ENCODE measurements at places on chromosomes 13 and 19. TPM values are rescaled to one million over a fixed set of nuclear protein-coding genes. Genes with fewer than 3 reads are reported as not detected.
A peak's percentile ranks its signal among the peaks of the same experiment; 100 is the strongest.

DNA sequence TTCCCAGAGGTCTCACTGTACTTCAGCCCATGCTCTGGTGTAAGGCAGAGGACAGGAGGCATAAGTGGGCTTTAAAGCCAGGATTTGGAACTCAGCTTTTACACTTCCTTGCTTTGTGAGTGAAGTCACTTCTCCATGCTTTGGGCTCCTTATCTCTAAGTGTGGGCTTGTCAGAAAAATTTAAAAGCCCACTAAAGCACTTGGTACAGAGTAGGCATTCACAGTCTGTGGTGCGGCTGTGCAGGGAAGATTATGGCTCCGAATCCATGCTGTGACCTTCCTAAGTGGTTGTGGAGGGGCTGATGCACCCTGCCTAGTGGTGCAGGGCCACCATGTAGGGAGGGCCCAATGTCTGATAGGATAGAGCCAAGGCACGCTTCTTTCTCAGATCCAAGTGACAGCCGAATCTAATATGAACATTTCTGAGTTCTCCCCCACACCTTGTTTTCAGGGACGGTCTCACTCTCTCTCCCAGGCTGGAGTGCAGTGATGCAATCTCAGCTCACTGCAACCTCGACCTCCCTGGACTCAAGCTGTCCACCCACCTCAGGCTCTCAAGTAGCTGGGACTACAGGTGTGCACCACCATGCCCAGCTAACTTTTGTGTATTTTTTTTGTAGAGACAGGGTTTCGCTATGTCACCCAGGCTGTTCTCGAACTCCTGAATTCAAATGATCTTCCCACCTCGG is 6.9 kb downstream of the TIMM29 start:
- H3K4me3 ChIP-seq = no peak overlapping the region
- peaks cover 26% of the 10 kb centered on the region for H3K4me1 ChIP-seq
- no peaks in the 10 kb centered on the region for H3K27me3 ChIP-seq
- H3K36me3 ChIP-seq = no peaks in the 10 kb centered on the region

DNA sequence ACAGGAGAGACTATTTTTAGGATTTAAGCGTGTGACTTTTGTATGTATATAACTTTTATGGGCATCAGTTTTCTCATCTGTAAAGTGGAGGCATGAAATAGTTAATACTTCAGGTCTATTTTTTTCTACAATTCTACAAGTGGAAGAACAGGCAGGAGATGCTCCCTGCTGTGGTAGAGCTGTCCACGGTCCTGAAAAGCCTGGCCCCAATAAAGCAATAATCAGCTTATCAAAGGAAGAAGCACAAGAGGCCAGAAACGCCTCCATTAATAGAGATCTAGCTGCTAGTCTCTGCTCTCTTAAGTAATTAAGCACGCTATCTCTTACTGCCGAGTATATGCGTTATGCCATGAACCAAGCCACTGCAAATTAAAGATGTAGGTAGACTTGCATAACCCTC is 28.0 kb upstream of the WASF3 start:
- H3K36me3 ChIP-seq = no peaks in the 10 kb centered on the region
- no peak for DNase-seq
- H3K4me1 ChIP-seq = no peaks in the 10 kb centered on the region
- no peak overlapping the region for H3K4me3 ChIP-seq

- no peak for DNase-seq
- H3K36me3 ChIP-seq = no peaks in the 10 kb centered on the region
- H3K27me3 ChIP-seq = no peaks in the 10 kb centered on the region
- H3K4me1 ChIP-seq = no peaks in the 10 kb centered on the region
- no peak overlapping the region for H3K4me3 ChIP-seq
- no peak overlapping the region for H3K27ac ChIP-seq
Observed at GRCh38 chr13:71213252-71213821, 653.7 kb downstream of the DACH1 start.

SERTM1 gene
- total RNA-seq = not detected

TSHZ3 gene
- 24.6 TPM for total RNA-seq

DNA sequence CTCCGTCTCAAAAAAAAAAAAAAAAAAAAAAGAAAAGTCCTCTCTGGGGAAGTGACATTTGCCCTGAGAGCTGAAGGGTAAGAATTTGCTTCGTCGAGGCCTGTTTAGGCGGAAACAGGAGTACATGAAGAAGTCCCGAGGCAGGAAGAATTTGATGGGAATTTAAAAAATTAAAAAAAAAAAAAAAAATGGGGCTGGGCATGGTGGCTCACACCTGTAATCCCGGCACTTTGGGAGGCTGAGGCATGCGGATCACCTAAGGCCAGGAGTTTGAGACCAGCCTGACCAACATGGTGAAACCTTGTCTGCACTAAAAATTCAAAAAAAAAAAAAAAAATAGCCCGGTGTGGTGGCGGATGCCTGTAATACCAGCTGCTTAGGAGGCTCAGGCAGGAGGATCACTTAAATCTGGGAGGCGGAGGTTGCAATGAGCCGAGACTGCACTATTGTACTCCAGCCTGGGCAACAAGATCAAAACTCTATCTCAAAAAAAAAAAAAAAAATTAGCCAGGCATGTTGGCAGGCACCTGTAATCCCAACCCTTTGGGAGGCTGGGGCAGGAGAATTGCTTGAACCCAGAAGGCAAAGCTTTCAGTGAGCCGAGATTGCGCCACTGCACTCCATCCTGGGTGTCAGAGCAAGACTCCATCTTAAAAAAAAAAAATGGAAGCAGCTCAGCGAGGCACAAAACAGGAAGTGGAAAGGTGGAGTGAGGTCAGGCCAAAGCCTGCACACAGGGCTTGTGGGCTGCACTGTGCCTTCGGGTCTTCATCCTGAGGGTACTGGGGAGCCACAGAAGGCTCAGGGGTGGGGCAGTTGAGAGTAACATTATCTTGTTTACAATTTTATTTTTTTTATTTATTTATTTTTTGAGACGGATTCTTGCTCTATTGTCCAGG is 4.9 kb downstream of the BAX start:
- no peaks in the 10 kb centered on the region for H3K27me3 ChIP-seq
- peaks cover 34% of the 10 kb centered on the region for H3K4me1 ChIP-seq
- no peak overlapping the region for H3K4me3 ChIP-seq
- DNase-seq = no peak
- no peaks in the 10 kb centered on the region for H3K36me3 ChIP-seq
- H3K27ac ChIP-seq = peak overlapping the region; percentile 97

GRCh38 chr19:34366738-34367623 is 2.0 kb downstream of the GPI start:
- peaks cover 11% of the 10 kb centered on the region for H3K4me1 ChIP-seq
- H3K27me3 ChIP-seq = no peaks in the 10 kb centered on the region
- peak overlapping the region; percentile 91 for H3K27ac ChIP-seq
- peaks cover 53% of the 10 kb centered on the region for H3K36me3 ChIP-seq

DNA sequence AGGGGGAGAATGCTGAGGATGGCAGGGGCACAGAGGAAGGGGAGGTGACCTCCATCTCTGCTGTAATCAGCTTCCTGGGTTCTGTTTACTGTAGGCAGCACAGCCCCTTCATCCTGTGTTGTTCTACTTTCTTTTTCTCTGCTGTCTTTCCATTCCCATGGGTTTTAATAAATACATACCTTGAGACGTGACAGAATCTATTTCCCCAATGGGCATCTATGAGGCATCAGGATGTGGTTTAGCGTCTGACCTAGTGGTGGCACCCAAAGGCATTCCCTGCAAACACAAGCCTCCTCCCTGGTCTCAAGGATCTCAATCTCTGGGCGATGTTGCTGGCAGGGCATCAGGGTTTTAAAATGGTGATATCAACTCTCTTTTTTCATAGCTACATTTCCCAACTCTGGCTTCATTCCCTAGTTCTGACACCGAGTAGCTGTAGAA is 60.8 kb downstream of the ALOX5AP start:
- H3K27me3 ChIP-seq = no peaks in the 10 kb centered on the region
- H3K4me1 ChIP-seq = peaks cover 8% of the 10 kb centered on the region
- no peak overlapping the region for H3K27ac ChIP-seq
- no peaks in the 10 kb centered on the region for H3K36me3 ChIP-seq

- no peak overlapping the region for H3K4me3 ChIP-seq
- H3K36me3 ChIP-seq = peaks cover 16% of the 10 kb centered on the region
- no peaks in the 10 kb centered on the region for H3K27me3 ChIP-seq
- DNase-seq = no peak
- no peak overlapping the region for H3K27ac ChIP-seq
Observed at GRCh38 chr13:20489185-20489820, 36.4 kb downstream of the CRYL1 start.

DNA sequence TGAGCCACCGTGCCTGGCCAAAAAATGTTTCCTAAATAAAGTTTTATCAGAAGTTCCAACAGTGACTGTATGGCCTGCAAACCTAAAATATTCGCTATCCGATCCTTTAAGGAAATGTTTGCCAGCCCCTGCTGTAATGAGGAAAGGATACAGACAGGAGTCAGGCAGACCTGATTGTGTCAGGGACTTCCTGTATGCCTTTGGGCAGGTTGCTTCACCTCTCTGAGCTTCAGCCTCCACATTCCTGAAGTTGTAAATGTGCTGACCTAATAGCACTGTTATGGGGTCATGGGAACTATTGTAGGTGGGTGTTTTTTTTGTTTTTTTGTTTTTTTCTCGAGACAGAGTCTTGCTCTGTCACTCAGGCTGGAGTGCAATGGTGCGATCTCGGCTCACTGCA is 6.2 kb downstream of the ABHD8 start:
- no peaks in the 10 kb centered on the region for H3K36me3 ChIP-seq
- DNase-seq = no peak
- no peak overlapping the region for H3K27ac ChIP-seq
- H3K4me3 ChIP-seq = no peak overlapping the region

NLRP11 gene
- not detected for total RNA-seq

DNA sequence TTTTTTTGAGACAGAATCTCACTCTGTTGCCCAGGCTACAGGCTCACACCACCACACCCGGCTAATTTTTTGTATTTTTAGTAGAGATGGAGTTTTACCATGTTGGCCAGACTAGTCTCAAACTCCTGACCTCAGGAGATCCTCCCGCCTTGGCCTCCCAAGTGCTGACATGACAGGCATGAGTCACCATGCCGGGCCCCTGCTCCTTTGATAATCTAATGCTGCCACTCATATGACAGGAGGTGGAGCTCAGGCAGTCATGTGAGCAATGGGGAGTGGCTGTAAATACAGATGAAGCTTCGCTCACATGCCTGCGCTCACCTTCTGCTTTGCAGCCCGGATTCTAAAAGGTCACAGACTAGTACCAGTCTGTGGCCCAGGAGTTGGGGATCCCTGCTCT is 25.1 kb downstream of the ARHGEF18 start:
- no peak overlapping the region for H3K4me3 ChIP-seq
- H3K27ac ChIP-seq = no peak overlapping the region
- no peaks in the 10 kb centered on the region for H3K27me3 ChIP-seq
- H3K36me3 ChIP-seq = peaks cover 60% of the 10 kb centered on the region
- H3K4me1 ChIP-seq = peaks cover 11% of the 10 kb centered on the region

CAMSAP3 gene
- 1.5 TPM for total RNA-seq

LRRC25 gene
- 82.2 TPM for total RNA-seq

- DNase-seq = no peak
- H3K27me3 ChIP-seq = no peaks in the 10 kb centered on the region
- H3K27ac ChIP-seq = peak overlapping the region; percentile 92
- peaks cover 57% of the 10 kb centered on the region for H3K4me1 ChIP-seq
- peaks cover 46% of the 10 kb centered on the region for H3K36me3 ChIP-seq
Observed at GRCh38 chr19:46714444-46715106, 2.3 kb downstream of the PRKD2 start.

DNA sequence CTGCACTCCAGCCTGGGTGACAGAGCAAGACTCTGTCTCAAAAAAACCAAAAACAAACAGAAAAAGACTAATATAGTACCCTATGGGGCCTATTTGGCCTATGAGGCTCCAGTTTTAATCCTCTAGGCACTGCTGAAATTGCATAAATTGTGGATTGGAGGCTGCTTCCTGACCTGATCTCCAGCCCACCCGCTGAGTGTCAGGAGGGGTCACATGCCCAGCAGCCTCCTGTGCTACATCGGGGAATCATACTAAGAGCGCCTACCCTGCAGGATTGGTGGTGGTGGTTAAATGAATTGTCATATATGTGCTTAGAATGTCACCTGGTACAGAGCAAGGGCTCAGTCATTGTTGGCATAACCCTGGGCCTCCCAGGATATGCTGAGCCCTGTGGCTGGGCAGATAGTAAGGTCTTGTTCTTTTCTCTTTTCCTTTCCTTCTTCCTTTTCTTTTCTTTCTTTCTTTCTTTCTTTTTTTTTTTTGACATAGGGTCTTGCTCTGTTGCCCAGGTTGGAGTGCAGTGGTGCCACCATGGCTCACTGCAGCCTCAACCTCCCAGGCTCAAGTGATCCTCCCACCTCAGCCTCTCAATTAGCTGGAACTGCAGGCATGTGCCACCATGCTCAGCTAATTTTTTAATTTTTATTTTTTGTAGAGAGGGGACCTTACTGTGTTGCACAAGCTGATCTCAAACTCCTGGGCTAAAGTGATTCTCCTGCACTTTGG is 31.3 kb downstream of the LTBP4 start:
- H3K4me3 ChIP-seq = no peak overlapping the region
- no peak overlapping the region for H3K27ac ChIP-seq
- no peaks in the 10 kb centered on the region for H3K36me3 ChIP-seq
- H3K4me1 ChIP-seq = peaks cover 12% of the 10 kb centered on the region
- DNase-seq = no peak
- no peaks in the 10 kb centered on the region for H3K27me3 ChIP-seq

PDX1 gene
- total RNA-seq = not detected

DNA sequence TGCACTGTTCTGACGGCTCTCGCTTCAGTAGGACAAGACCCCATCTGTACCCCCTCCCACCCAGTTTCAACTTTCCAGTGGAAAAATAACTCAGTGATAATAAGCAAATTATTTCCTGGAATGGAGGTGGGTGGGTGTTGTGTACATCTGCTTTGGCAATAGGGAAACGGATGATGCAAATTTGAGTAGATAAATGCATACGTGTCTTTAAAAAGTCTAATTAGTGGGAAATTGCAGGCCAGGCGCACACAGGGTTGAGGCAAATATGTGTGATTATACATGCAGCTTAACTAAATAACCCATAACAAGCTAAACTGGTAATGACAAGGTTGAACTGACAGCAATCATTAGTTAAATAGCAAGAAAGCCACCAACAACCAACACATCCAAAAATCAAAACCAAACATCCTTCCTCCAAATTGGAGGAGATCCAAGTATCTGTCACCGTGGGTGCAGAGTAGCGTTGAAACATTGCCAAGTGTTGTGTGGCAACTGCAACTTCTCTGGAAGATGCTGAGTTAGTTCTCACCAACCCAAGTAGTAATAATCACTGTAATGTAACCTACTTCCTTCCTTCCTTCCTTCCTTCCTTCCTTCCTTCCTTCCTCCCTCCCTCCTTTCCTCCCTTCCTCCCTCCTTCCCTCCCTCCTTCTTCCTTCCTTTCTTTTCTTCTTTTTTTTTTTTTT is 54.6 kb downstream of the TRPM4 start:
- no peaks in the 10 kb centered on the region for H3K36me3 ChIP-seq
- H3K27ac ChIP-seq = no peak overlapping the region
- H3K27me3 ChIP-seq = no peaks in the 10 kb centered on the region
- no peak overlapping the region for H3K4me3 ChIP-seq
- no peaks in the 10 kb centered on the region for H3K4me1 ChIP-seq

DNA sequence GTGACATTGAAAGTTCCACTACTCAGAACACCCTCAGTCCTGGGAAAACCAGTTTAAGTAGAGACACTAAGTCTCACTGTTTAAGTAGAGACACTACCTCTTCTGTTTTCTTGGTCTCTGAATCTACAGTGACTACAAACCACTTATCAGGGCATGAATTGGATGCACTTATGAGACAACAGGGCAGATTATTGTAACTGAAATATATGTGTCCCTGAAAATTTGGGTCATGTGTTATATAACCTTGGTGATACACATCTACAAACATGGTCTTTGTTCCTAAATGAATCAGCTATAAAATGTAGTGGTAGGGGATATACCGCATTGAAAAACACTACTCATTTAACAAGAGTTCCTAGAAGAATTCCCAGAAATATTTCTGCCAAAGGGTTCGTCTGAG is 55.7 kb downstream of the SERP2 start:
- H3K27me3 ChIP-seq = no peaks in the 10 kb centered on the region
- no peak for DNase-seq
- no peak overlapping the region for H3K27ac ChIP-seq
- no peak overlapping the region for H3K4me3 ChIP-seq
- peaks cover 8% of the 10 kb centered on the region for H3K4me1 ChIP-seq
